T-helper 17 cell (primary cell): ENCODE measurements at places on chromosomes 3 and 15.
A peak's percentile ranks its signal among the peaks of the same experiment; 100 is the strongest.

- DNase-seq = no peak
Measured at GRCh38 chr3:171072432-171072831, 45.9 kb upstream of the SLC2A2 start.

DNA sequence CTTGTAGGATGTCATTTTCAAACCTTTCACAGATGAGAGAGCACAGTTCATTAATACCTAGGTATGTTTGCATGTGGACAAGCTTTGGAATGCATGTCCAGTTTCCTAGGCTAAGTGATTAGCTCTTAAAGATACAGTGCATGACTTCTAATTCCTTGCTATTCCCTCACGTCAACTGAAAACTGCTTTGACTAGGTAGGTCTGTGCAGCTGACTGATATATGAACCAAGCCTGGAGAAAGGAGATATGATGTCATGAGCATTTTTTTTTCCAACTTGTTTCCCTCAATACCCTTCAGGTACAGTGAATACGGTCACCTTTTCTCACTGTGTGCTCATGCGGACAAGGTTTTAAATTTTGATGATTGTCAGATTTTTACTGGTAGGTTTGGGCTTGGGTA lies 41.6 kb upstream of the TASOR start:
- no peak for DNase-seq

- no peak for DNase-seq
Measured at GRCh38 chr15:53559364-53560277, 199.8 kb downstream of the WDR72 start.

DNA sequence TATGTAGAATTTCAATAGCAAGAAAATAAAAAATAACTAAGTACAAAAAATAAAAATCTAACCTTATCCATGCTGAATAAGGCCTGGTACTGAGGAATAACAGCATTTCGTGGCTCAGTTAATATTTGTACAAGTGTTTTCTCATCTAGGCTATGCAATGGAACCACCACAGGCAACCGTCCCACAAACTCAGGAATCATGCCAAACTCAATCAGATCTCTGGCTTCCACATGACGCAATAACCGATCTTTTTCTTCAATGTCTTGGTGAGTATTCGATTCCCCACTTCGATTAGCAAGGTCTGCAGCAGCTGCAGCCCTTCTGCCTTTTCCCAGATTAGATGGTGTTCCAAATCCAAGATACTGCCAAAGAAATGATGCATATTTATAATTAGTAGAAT lies 21.1 kb upstream of the PDCD7 start:
- no peak for DNase-seq

DNA sequence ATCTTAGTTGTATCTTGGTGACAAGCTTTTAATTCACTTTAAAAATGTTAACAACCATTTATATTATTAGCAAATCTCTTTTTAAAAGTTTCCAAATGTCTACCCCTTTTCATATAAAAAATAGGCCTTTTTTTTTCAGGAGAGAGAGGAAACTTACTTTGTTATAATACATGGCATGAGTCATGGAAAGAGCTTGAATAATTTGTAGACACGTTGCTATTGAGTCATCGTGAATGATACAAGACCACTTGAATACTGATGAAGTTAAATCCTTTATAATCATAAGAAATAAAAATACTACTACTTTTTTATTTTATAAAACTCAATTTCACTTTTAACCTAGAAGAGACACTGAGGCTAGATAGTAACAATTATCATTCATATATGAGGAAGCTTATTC lies 70.3 kb upstream of the BBX start:
- no peak for DNase-seq

DNA sequence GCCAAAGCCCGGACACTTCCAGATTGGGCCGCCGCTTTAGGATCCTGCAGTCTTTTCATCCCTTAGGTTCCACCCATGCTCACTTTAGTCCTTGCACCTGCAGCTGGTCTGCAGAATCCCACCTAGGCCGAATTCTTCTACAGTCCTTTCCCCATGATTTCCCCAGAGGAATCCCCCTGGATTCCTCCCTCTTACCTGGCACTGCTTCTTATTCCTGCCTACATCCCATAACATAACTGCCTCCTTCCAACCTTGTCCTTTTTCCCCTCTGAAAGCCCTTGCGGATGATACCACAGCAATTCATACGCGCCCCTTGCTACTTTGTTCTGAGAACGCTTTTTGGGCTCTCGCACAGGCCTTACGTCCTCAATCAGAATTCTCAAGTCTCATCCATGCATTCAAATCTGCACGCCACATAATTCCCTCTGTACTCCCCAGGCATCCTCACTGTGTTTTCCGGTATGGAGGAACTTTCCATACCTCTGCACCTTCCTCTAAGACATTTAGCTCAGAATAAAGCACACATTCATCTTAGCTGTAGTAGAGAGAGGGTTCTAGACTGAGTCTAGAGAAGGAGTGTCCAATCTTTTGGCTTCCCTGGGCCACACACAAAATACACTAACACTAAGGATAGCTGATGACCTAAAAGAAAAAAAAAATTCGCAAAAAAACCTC lies 619 bp downstream of the EIF2AK4 start:
- no peak for DNase-seq

GRCh38 chr15:57609805-57610529 lies 18.3 kb downstream of the MYZAP start:
- DNase-seq = no peak

- DNase-seq = no peak
Measured at GRCh38 chr3:9468460-9468859, 71.0 kb downstream of the SETD5 start.

DNA sequence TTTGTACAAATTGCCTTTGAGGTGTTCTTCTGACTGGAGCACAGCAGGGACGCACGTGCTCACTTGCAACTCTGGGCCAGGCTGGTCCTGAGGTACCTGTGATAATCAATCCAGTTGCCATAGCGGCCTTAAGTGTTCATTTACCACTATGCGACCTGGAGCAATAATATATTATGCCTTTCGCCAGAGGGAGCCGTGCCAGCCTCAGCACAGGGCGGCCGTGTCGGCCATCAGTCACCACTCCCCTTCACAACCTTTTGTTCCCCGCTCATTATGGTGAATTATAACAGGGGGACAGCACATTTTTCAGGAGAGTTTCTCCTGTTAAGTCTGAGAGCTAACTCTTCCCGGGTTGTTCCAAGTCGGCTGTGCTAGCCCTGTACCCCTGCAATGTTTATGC lies 289.7 kb downstream of the RORA start:
- DNase-seq = no peak

DNA sequence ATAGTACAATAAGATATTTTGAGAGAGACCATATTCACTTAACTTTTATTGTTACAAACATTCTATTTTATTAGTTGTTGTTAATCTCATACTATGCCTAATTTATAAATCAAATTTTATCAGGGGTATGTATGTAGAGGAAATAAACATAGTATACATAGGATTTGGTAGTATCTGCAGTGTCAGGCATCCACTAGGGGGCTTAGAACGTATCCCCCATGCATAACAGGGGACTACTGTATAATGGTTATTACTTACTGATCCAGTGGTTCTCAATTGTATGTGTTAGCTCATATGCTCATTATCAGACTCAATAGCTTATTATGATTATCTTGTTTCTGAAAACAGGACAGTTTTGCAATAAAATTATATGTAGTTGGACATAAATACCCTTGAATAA lies 27.6 kb downstream of the CMC1 start:
- no peak for DNase-seq

- DNase-seq = no peak
Measured at GRCh38 chr15:41981371-41982132, 9.2 kb upstream of the EHD4 start.

GRCh38 chr15:88012233-88012632 lies 244.3 kb downstream of the NTRK3 start:
- DNase-seq = no peak

DNA sequence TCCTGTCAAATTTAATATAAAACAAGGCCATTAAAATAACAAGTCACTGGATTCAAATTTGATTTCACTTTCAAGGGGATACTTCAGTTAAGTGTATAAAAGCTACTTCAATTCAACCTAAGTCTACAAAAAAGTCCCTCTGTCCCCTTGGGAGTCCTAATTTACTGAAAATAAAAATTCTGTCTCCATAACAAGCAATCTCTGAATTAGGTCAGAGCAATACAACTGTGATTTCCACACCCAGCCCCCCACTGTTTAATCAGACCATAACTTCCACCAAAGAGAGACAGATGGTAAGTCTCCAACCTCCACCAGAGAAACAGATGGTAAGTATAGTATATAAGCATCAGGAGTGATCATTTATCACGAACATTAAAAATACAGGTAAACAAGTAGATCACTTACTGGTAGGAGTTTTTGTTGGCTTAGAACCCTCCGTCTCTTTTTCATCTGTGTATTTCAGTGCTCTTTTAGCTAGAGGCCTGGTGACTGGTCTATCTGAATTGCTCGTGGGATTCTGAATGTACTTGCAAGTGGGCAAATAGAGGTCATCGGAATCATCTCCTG lies 12.1 kb downstream of the SGO1 start:
- DNase-seq = no peak

GRCh38 chr15:67064607-67065530 lies 533 bp upstream of the SMAD3 start:
- DNase-seq = peak; percentile 26

DNA sequence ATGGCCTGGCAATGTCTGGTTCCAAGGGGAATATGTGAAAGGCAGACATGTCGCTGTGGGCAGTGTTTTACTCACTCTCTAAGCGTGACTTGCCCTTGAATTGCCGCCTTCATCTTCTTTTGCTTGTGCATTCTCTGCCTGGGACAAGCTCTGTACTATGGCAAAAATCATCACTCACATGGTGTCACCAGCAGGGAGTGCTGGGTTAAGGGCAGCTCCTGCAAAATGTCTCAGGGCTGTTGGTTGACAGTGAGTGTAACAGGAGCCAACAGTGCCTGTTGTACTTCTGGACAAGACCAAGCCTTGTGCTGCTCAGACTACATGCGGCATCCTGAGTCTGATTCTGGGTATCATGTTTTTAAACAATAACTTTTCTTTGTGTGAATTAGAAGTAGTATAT lies 45.3 kb upstream of the KY start:
- no peak for DNase-seq

DNA sequence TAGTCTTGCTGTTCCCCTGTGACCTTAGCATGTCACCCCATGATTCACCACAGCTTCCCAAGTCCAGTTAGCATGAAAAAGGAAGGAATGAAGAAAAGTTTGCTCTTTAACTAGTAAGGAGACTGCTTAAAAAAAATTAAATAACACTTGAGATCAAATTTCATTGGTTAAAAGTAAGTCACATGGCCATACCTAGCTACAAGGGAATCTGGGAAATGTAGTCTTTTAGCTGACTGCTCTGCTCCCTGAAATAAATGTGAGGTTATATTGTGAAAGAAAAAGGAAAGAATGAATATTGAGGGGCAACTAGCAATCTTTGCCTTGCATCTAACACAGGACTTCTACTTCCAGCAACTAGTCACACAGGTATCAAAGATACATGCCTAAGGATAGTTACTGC lies 84.7 kb upstream of the LRRN1 start:
- DNase-seq = no peak

GRCh38 chr15:45338417-45338816 lies 39.9 kb downstream of the GATM start:
- DNase-seq = no peak

GRCh38 chr3:156395961-156396710 lies 158.8 kb downstream of the SSR3 start:
- DNase-seq = no peak

DNA sequence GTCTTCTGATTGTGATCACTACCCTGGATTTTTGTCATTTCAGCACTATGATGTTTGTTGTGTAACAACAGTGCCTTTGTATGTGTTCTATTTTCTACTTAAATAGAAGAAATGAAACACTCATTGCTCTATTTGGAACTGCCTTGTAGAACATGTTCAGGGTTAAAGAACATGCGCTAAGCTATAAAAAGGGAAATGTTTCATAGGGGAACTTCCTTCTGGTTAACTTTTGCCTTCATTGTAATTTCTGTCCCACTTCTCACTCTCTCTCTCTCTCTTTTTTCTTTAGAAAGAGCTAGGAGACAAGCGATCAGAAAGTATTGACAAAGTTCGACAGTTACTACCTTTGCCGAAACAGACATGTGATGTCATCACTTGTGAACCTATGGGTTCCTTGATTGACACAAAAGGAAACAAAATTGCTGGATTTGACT lies at the start of gene P2RY12:
P2RY12 (minus strand) TSS at position 13 of the 434 bp plus-strand sequence. CDS start 45,908 bp downstream, outside the sequence.
- no peak for DNase-seq

GRCh38 chr3:167030082-167030725 lies 349.9 kb downstream of the ZBBX start:
- DNase-seq = no peak

GRCh38 chr3:42725454-42725853 lies 22.9 kb upstream of the HHATL start:
- DNase-seq = no peak

- DNase-seq = no peak
Measured at GRCh38 chr3:156150434-156151066, 30.2 kb downstream of the KCNAB1 start.

DNA sequence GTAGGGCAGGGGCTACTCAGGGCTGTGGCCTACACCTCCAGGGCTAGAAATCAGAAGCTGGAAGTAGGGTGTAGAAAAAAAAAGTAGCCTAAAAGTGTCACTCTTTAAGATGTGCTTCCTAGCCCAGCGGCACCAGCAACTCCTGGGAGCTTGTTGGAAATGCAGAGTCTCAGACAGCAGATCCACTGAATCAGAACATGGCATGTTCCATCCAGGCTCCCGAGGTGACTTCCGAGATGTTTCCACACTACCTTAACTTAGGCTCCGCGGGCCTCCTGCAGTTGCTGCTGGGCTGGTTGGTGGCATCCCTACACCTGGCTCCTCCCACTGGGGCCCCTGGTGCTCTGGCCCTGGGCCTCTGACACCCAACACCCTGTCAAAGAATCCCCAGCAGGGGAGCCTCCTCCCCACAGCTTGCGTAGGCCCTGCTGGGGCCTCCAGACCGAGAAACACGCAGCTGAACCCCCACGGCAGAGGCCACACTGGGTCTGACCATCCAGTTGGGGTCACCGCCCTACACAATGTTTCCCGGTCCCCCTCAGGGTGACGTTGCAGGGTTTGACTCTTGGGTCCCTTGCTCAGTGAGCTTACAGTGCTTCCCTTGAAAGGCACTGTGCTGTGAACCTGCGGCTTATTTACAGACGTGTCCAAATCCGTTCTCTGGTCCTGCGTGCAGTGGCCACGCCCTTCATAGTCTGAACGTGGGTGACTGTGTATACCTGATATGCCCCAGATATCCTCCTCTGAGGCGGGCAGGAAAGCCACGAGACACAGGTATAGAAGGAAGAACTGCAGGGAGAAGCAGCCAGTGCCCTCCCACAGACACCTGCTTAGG lies 46.5 kb downstream of the FAM174B start:
- DNase-seq = no peak

GRCh38 chr3:12972781-12973702 lies 100.2 kb downstream of the IQSEC1 start:
- DNase-seq = no peak

DNA sequence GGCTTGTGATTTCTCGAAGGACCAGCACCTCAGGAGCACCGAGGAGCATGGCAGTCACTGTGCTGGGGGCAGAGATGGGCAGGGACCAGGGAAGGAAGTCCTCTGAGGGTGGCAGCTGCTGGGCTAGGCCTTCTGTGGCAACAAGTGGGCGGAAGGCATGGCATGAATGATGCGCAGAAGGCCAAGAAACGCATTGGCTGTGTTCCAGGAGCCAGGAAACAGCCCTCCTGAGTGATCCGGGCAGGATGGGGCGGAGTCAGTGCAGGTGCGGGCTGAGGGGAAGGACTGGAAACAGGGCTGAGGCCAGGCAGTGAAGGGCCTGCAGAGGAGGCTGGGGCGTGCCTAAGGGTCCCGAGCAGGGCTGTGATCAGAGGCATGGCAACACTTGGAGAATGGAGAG lies 23.6 kb downstream of the MRPS11 start:
- DNase-seq = no peak
